HCEC 1CT (cell line): ENCODE measurements at places on chromosomes 2 and 18.

DNA sequence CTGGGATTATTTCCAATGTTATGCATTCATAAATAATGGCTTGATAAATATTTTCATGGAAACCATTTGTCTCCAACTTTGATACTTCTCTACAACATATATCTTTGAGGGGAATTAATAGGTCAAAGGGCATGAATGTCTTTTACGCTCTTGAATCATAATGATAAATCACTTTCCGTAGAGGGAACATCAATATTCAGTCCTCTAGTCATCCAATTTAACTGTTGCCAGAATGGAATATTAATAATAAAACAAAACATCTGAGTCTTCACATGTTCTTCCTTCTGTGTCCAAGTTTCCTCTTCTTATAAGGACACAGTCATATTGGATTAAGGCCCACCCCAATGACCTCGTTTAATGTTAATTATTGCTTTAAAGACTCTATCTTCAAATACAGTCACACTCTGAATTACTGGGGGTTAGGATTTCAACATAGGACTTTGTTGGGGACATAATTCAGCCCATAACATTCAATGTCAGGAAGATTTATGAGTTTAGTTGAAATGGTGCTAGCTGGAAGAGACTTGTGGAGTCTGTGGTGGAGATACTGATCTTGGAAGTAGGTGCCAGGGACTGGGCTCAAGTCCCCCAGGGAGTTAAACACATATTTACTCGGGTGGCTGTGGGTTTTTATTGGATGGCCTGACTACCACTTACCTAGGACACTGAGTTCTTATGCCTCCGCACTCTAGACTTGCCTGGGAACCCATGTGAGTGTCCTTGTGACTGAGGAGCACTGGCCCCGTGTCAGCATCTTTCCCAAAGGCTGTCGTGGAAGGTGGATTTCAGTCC is 85.0 kb upstream of the SEC11C start:
- no peak for DNase-seq

GRCh38 chr2:239132156-239132709 is 268.6 kb downstream of the HDAC4 start:
- no peak for DNase-seq

DNA sequence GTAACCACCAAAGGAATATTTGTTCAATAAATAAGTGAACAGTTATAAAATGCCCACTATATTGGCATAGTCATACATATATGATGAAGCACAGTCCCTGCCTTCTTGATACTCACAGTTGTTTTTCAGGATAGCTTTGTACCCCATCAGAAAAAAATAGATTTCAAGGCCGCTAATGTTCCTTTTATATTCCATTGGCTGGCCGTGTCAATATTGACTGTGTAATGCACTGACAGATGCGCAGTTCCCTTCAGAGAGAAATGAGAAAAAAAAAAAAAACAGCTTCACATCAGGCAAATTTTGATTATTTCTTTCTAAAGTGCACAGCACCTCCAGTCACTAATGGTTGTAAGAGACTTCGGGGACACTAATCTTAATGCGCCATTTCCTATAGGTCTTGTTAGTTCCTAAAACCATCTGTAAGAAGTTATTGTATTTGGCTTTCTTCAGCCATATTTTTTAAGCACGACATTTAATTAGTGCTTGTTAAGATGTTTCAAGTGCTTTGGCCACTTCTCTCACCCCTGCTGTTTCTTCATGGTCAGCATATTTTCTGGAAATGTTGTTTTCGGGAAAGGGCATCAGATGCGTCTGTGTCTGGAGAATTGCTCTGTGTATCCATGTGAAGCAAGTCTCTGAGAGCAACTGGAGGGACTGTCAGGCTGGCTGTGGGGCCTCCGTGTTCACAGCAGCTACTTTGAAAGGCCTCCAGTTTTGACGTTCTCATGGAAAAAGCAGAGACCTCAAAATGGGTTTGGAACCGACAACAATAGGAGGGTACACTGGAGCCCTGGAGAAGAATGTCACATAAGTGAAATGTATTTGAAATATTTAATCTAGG is 378.3 kb downstream of the MTX2 start:
- DNase-seq: no peak

GRCh38 chr2:67503066-67503795 is 106.1 kb downstream of the ETAA1 start:
- DNase-seq: peak; percentile 97

DNA sequence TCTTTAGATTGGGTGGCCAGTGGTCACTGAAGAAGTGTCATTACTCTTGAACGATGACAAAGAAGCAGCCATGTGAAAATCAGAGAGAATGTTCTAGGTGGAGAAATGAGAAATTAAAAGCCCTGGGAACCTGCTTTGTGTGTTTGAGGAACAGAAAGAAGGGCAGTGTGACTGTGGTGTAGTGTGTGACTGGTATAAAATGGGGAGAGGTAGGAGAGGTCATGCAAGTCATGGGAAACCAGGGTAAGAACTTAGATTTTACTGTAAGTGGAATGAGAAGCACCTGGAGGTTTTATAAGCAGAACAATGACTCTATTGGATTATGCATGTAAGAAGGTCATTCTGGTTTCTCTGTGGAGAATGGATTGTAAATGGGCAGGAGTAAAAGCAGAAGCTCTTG is 12.2 kb downstream of the ICOS start:
- peak; percentile 2 for DNase-seq

DNA sequence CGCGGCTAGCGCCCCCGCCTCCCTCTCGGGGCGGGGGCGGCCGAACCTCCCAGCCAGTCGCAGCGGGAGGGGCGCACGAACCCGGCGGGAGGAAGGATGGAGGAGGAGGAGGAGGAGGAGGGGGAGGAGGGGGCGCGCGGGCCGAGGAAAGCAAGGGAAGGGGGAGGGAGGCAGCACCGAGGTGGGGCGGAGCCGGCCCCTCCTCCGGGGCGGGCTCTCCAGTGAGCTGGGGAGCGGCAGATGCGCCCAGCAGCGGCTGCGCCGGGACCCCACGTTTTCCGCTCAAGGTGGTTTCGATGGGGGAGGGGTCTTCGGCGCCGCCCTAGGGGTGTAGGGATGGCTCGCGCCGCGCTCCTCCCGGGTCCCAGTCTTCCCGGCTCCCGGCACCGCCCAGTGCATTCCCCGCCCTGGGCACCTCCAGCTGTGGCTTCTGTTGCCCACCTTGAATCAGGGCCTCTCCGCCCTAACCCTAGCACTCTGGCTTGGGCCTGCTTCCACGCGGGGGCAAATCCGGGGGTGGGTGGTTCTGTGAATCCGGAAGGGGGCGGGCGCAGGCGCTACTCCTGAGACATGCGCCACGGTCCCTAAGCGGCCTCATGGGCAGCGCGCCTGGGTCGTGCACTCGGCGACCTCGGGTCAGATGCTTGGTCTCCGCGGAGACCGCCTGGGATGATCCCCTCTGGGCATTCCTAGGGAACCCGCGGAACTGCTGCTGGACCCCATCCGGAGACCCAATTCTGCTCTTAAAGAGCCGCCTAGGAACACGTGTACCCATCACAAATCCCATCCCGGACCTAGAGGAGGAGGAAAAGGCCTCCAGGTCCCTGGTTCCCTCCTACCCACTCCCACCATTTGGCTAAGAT is at the start of gene FBXO41:
Gene FBXO41, minus strand, starts transcription at position 183 of the 863 bp plus-strand sequence. CDS start 14,848 bp downstream, outside the sequence.
- DNase-seq: peak; percentile 39

- DNase-seq: no peak
These were observed 99.7 kb upstream of the CTDP1 start for GRCh38 chr18:79579807-79580497.

DNA sequence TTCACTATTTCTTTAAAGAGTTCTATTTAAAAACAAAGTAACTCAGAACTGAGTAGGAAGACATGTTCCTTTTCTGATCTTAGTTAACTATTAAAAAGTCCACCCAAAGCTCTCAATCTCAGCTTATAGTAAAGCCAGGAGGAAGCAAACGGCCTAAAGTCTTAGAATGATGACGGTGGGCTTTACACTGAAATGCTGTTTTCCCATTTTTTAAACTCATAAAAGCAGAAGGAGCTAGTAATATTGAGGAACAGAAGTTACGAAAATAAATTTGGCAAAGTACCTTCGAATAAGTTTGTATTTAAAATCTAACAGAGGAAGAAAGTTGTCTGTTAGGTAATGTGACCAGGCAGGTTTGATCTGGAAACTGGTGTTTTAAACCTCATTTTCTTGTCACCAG is 111.1 kb downstream of the ZNF532 start:
- no peak for DNase-seq

DNA sequence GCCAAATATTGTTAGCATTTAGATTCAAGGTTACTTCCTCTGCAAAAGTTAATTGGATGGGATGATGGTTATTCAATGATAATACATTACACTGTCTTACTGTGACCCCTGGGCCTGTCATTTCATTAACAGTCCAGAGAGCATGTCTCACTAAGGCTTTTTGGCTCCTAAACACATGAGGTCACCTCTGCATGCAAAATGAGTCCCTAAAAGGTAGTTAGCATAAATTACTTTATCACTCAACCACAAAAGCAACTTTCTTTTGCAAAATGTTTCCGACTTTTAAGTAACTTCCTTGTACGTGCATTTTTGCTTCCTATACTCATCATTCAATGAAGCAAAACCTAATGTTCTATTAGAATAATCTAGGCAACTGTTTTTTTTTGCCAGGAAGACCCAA is 16.8 kb upstream of the AGFG1 start:
- no peak for DNase-seq

DNA sequence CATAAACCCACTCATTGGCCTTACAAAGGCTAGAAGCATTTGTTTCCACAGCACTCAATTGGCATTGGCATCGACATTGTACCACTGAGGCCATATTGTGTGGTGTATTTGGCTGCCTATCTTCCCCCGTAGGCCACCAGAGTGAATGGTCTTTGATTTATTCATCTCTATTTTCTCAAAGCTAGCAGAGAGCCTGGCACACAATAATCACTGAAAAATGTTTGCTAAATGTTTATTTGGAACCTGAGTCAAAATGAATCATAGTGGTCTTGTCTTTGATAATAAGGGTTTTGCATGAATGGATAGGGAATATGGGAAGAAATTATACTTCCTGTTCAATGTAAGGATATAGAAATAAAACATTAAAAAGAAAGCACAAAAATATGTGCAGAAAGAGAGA is 107.3 kb upstream of the SLC8A1 start:
- DNase-seq: peak; percentile 43

- peak; percentile 77 for DNase-seq
These were observed 3.9 kb downstream of the WIPF1 start for GRCh38 chr2:174593574-174594203.

GRCh38 chr18:7566244-7566566 is 911 bp upstream of the PTPRM start:
- DNase-seq: no peak

GRCh38 chr2:52423111-52423510 is 1344.5 kb upstream of the CHAC2 start:
- no peak for DNase-seq

GRCh38 chr2:61882850-61883249 is 5.6 kb downstream of the CCT4 start:
- no peak for DNase-seq

DNA sequence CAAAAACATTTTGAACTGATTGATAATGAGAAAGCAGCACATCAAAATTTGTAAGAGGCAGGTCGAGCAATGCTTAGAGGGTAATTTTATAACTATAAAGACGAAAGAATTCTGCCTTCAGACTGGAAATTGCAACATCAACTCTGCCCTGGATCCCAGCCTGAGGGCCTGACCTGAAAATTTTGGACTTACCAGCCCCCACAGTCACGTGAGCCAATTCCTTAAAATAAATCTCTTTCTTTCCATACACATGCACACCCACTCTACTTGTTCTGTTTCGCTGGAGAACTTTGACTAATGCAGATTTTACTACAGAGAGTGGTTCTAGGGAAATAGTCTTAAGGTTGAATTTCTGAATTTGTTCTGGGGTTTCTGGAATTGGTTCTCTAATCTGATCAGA is 14.6 kb upstream of the ACOXL start:
- peak; percentile 6 for DNase-seq

DNA sequence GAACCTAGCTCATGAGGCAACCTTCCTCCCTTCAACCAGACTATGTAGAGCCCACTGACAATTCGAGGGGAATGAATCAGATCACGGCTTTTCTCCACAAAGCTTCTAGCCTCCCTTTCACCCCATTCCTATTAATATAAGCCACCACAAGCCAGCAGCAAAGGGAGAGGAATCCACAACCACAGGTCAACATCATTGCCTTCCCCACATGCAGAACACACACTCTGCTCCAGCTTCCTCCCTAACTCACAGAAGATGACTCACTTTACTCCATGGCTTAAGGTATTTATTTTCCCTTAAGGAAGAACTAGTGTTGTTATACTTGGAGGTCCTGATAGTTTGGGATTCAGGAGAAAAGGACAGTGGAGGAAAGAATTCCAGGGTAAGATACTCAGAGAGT is 272.2 kb downstream of the C1D start:
- DNase-seq: peak; percentile 89

- no peak for DNase-seq
These were observed 42.8 kb downstream of the ATP6V1C2 start for GRCh38 chr2:10764096-10764785.

- DNase-seq: peak; percentile 61
These were observed 31.9 kb downstream of the CCBE1 start for GRCh38 chr18:59665057-59666006.

DNA sequence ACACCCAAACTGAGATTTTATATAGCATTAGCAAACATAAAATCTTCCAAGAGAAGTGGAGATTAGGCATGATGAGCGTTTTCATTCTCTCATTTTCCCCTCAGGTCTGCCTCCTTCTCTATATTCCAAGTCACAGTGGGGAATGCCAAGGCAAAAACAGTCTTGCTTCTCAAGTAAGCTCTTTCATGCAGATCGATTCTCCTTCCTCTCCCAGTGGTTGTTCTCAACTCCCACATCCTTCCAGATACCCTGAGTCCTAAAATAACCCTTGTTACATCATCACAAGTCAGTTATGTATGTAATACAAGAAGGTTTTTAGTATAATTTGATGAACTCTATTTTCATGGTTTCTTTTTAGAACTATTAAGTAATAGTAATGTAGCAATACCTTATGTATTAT is 150.6 kb downstream of the TXNL1 start:
- DNase-seq: no peak

GRCh38 chr2:207779523-207779922 is 9.8 kb upstream of the FZD5 start:
- DNase-seq: no peak
